ENCODE measurements at places on chromosomes 16 and 17.

DNA sequence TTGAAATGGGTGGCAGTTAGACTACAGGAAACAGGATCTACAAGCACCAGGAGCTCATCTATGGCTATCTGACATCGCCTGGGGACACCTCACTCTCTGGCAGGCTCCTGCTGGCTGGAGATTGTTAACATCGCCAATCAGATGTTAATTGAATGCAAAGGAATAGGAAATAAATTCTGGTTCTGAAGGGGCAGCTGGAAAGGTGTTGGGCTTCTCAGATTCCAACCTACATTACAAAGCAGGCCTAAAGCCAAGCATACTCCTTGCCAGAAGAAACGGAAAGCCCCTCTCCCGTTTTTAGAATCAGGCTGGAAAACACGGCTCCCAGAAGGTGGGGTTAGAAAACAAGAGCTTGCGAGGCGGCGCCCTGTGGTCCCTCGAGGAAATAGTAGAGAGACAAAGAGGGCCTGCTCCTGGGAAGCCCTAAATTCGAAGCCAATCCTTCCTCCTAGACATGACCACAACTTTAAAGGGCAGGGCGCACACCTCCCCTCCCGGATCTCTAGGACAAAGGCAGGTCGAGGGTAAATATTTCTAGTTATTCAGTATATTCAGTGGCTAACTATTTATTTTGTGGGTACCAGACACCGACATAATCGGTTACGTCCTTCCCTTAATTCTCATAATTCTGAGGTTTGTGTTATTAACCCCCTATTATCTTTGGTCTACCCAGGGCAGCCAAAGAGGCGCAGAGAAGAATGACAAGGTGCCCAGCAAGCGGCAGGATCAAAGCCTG lies 763 bp upstream of the TOM1L1 start:
- DNase-seq, result no peak

- no peak for DNase-seq
Observed at GRCh38 chr16:81946206-81946605, 65.1 kb downstream of the SDR42E1 start.

- DNase-seq, result no peak
Observed at GRCh38 chr17:76262732-76263344, 2.3 kb upstream of the UBALD2 start.

DNA sequence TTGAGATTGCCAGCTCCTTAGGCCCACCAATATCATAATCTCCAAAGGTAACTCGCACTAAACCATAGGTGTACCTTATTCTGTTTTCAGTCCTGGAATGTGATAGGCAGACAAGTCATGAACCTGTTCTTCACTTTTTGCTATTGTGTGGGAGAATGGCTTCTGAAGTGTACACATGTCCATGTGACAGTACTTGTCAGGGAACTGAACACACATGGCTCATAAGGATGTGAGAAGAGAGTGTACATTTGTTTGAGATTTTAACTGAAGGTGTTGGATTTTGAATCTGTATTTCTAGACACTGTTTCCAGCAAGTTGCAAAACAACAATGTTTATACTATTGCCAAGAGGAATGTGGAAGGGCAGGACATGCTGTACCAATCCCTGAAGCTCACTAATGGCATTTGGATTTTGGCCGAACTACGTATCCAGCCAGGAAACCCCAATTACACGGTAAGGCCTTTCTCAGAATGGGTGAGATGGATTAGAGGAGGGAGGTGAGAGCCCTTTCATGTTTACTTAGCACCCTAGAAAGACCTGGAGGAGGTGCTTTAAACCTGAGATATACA lies 14.5 kb upstream of the RASL10B start:
- no peak for DNase-seq

- no peak for DNase-seq
Observed at GRCh38 chr17:79469646-79470045, 141.2 kb downstream of the RBFOX3 start.

GRCh38 chr16:54015147-54015546 lies 271.4 kb downstream of the IRX3 start:
- DNase-seq, result no peak

DNA sequence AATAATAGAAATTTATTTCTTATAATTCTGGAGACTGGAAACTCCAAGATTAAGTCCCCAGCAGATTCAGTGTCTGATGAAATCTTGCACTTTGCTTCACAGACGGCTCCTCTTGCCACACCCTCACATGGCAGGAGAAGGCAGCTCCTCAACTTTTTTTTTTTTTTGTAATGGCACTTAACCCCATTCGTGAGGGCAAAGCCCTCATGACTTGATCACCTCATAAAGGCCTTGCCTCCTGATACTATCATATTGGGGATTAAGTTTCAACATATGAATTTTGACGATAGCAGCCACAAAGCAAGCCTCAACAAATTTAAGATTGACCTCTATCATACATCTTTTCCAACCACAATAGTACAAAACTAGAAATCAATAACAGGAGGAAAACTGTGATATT lies 42.3 kb upstream of the CDYL2 start:
- DNase-seq, result no peak

DNA sequence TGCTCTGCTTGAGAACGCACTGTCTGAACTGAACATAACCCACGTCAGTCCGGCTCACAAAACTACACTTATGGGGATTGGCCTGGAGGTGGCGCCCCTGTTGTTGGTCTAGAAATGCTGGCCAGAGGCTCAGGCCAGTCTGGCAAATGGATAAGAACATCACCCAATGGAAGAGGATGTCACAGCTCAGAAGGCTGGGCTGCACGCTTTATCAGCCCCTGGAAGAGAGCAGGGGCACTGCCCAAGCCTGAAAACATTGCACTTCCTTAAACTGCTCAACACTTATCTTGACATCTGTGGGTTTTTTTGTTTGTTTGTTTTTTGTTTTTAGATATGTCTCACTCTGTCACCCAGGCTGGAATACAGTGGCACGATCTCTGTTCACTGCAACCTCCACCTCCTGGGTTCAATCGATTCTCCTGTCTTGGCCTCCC lies 24.8 kb upstream of the BPTF start:
- no peak for DNase-seq

DNA sequence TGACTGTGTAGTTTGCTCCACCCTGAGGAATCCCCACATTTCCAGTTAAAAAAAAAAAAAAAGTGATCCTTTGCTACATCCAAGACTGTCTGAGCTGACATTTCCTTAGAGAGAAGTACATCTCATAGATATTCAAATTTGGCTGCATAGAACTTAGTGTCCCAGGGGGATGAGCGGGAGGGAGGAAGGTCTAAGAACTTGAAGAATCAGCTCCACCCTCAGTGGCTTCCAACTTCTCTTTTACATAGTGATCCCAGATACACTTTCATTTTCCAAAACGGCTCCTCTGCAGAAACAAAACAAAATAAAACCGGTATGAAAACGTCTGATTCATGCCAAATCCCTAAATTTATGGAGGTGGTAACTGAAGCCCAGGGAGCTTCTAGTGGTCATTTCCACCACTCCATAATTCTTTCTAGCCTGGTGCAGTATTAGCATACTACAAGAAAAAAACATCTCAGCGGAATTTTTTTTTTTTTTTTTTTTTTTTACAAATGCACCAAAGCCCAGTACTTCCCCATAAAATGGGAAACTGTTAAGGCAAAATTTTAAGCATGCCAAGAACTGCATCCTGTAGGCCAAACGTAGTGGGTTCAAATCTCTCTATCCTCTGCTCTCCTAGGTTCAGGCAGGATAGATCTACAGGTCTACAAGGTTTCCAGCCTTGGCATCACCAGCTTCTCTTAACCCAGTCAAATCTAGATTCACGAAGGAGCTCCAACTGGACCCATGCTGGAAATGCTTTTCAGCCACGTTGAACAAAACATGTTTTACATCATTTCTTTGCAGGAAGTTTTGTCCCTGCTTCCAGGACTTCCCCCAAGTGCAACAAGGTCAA lies 29.3 kb downstream of the MAF start:
- no peak for DNase-seq

DNA sequence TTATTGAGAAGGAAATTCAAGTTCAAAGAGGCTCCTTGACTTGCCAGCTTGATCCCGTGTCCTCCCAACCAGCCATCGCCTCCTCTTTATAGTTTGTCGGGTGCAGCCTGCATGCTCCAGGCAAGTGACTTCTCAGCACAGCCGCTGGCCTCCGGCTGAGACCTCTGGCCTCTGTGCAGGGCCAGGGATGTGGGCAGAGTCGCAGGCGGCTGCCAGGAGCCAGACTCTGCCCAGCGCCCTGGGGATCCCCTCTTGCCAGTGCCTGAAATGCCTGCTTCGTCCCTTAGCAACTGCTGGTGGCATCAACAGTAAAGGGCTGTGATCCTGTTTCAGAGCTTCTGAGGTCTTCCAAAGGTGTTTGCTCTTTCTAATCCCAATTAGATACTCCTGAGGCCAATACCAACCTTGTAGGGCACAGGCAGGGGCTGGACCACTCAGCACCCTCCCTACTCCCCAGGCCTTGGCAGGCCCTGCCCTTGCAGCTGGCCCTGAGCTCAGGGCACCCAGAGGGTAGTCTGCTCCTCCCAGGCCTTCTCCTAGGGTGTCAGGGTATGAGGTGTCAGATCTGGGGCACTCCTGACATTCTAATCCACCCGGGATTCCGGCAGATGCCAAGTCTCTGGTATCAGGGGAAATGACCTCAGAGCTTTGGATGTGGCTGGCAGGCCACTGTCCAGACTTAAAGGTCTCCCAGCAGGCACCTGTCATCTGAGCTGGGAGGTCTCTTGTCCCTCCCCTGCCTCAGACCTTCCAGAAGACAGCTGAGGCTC lies 68.0 kb upstream of the SIAH1 start:
- DNase-seq, result no peak

DNA sequence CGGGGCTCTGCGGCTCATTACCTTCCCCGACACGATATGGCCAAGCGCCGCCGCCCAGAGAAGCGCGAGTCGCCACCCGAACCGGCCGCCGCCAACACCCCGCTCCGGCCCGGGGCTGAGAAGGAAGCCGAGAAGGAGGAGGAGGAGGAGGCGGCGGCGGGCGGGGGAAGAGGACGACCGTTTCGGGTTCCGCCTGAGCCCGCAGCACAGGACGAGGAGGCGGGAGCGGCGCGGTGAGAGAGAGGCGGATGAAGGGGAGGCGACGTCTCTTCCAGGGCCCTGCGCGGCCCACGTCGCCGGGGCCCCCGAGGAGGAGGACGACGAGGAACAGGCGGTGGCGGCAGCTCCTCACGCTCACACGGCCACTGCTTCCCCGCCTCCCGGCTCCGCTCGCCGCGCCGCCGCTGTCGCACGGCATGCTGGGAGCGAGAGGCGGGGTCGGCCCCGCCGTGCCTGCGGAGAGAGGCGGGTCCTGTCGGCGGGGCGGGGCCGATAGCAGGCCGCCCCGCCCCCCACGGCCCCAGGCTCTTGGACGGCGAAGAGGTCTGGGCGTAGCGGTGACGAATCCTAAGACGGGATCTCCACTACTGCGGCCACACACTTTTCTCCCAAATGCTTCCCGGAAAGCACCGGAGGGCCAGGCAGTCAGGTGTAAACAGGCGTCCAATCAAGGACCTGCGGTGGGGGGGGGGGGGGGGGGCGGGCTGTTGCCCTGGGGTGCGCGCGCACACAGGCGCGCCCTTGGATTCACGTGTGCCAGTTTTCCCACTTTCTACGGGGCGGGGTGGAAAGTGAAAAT lies 97.3 kb upstream of the METTL9 start:
- DNase-seq, result peak; percentile 81

GRCh38 chr17:60416368-60416925 lies 5.8 kb upstream of the CHCT1 start:
- DNase-seq, result no peak

- DNase-seq, result no peak
Observed at GRCh38 chr16:63059676-63060075, 1023.4 kb upstream of the CDH8 start.

GRCh38 chr16:64590513-64590912 lies 531.4 kb downstream of the CDH11 start:
- no peak for DNase-seq

GRCh38 chr16:79293836-79294460 lies 306.6 kb downstream of the MAF start:
- no peak for DNase-seq
